GM03348 (cell line): ENCODE measurements at places on chromosomes 7 and 10.

- peak; percentile 3 for DNase-seq
These were observed 7.4 kb upstream of the OPN4 start for GRCh38 chr10:86646933-86647332.

- DNase-seq = no peak
These were observed 531.7 kb downstream of the ETV1 start for GRCh38 chr7:13457790-13458189.

GRCh38 chr10:79219322-79219957 is 127.8 kb upstream of the PPIF start:
- no peak for DNase-seq

- DNase-seq = no peak
These were observed 99.7 kb upstream of the IFRD1 start for GRCh38 chr7:112350585-112350984.

DNA sequence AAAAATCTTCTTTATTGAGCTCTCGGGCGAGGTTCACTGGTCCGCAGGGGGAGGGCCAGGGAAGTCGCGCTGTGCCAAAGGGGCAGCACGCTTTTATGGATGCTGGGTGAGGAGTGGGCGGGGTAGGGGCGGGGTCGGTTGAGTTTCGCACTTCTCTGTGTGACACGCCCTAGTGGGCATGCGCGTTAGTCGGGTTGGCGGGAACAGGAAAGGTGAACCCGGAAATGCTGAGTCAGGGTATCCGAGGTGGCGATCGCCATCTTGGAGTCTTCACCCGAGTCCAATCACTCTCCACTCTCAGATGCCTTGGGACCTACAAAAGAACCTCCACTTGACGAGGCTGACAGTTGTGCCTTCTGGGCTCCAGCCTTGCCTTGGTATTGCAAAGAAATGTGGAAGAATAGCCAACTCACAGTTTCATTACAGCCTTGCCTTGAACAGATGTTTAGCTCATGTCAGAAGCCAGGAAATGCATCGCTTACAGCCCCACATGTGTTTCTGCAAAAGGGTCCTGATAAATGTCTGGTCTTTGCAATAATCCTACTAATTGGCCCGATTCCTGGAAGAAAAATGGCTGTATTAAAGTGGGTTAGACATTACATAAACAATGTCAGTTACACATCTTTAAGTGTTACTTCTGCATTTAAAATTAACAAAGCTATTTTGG is 64.1 kb downstream of the AHR start:
- DNase-seq = no peak

DNA sequence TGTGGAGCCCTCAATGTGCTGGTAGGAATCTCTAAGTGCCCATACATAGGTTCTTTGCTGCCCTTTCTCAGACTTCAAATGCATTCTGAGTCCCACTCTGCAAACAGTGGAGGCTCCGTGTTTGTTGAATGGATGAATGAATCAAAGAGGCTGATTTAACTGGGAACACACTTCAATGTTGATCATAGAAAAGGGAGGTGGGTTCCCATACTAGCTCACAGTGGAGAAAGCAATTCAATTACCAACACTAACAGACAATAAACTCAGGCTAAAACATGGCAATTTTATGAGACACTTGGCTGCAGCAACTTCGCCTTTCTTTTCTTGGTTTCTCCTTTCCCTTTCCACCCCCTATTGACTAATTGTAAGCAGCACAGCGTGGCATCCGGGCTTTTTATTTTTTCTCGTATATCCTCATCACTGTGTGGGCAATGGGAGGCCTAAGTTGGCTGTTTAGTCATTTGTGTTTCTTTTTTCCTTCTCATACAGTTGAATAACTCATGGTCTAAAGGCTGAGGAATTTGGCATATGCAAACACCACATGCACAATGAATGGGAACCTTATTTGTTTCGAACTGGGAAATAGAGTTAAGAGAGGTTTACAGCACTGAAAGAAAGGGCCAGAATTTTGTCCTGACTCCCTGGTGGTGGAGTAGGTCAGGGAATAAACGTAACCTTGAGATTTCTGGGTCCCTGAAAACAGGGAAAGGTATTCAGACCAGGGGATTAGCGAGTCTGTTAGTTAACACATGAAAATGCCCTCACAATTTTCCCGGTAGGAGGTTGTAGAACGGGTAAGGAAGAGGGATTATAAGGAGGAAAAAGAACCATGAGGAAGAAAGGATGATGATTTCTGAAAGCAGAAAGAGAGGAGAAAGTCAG is 858.5 kb downstream of the KCNMA1 start:
- peak; percentile 46 for DNase-seq

- DNase-seq = no peak
These were observed 116.7 kb downstream of the TCF7L2 start for GRCh38 chr10:113066561-113067312.

DNA sequence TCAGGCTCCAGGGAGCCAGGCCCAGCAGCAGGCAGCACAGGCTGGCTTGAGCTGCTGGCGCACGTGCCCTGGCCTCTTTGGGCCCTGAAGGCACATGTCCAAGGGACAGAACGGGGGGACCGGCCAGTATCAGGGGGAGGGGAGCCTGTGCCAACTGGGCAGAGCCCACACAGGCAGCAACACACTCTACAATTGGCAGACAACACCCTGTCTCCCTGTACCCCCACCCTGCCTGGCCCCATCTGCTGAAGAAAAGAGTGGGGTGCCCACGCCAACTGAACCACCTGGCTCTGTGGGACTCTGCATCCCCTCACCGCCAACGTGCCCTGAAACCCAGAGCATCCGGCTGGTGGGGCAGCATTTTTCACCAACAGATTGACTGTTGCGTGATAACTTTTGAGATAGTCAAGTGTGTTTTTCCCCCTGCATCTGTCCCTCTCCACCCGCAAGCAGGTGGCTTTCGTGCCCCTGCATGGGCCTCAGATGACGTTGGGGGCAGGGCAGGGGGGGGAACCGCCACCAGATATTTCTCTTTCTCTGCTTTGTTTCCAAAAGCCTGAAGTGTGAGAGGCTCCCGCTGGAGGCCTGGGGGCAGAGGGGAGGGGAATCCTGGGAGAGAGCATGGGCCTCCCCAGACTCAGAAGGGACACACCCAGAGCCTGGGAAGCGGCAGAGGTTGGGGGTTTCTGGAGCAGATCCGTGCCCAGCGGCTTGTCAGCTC is 21.8 kb downstream of the SLIT1 start:
- no peak for DNase-seq

DNA sequence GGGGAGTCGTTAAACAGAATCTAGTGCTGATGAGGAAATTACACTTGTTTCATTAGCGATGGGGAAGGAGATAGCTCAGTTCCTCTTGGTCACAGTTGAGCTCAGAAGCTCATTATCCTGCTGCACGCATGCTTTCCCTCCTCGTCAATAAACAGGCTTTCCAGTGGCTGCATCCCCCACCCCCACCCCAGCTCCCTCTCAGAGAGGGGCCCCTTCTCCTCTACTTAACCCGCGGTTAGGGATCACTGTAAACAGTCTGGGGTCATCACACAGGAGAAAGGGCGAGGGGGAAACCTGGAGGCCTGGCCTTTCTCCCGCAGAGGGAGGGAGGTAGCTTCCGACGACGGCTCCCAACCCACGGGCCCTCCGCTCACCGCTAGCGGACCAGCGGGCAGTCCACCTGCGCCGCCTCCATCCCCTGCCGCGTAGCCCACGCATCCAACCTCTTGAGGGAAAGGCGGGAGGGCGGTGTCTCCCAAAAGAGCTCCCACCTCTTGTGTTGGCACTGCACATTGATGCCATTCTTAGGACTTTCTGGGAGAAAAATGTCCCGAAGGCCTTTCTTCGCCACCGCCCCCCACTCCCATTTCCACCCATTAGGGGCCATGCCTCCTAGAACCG is 80.8 kb downstream of the PAX2 start:
- DNase-seq = no peak

GRCh38 chr7:121938429-121938996 is 65.6 kb downstream of the PTPRZ1 start:
- no peak for DNase-seq

DNA sequence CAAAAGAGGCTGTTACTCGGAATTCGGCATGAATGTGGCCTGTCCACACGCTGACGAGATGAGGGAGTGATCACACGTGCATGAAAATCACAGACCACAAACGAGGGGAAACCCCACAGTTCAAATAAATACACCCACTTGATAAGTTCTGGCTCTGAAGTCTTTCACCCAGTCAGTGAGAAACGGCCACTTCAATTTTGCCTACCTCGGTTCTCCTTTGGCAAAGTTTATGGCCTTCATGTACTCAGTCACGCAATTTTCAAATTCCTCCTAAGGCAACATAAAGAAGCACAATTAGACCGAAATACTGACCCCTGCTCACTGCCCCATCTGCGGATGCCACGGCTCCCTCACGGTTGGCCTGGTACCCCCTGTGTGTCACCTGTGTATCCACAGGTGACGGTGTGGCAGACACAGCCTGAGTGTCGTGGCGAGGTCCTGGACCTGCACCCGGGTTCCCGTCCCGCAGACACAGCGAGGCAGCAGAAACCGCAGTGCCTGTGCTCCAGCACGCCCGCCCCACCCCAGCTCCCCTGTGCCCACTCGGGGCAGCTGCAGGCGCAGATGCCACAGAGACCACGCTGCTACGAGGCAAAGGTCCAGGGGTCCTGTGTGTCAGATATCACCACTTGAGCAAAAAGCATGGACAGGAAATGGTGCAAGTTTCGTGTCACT is 1.4 kb downstream of the CFAP46 start:
- DNase-seq = no peak

DNA sequence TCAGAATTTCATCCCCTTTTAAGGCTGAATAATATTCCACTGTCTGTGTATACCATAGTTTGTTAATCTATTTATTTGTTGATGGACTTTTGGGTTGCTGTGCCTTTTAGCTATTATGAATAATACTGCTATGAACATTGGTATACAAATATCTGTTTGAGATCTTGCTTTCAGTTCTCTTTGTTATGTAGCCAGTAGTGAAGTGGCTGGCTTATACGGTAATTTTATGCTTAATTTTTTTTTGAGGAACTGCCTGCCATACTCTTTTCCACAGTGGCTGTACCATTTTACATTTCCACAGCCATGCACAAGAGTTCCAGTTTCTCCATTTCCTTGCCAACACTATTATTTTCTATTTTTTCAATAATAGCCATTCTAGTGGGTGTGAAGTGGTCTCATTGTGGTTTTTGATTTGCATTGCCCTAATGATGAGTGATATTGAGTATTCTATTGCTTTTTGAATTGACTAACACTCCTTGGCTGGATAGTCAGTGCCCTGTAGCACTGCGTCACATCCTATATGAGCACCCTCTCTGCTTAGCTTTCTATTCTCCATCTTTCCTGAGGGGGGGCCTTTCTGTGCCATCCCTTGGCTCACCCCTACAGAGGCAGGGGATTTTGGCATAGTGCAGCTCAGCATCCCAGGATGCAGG is 29.4 kb upstream of the RAPGEF5 start:
- no peak for DNase-seq

DNA sequence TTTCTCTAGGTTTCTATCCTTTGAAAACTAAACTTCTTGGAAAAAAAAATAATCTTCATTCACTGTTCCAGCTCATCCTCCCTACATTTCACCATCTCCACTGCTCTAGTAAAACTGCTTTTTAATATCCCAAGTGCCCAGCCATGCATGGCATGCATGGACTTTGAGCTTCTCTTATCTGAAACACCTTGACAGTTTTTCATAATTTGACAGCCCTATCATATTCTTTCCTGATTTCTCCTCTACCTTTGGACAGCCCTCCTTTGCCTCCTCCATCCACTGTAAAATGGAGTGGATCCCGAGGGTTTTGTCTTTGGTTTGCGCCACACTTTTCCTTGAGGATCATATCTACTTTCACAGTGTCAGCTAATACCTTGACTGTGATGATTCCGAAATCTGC is 212.8 kb downstream of the ANK3 start:
- no peak for DNase-seq

DNA sequence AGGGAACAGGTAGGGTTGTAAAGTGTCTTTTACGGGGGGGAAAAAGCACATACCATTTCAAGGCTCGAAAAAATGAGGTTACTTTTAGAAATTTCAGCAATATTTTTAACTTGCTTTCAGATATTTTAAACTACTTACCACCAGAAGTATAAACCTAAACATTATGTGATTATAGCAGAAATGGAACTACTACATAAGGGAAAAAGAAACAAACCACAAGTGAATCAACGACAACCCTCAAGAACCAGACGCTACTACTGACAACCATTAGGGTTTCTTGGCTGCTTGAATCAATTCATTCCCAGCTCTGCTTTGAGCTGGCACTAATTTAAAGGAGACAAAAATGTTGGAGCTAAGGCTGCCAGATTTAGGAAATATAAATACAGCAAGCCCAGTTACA is 80.1 kb downstream of the ZFAND4 start:
- DNase-seq = no peak

GRCh38 chr7:127887631-127888030 is 143.6 kb downstream of the LRRC4 start:
- DNase-seq = no peak

GRCh38 chr10:53601260-53601875 is 828.8 kb upstream of the MBL2 start:
- peak; percentile 47 for DNase-seq
